Left hindlimb (tissue), 1 donor: ENCODE measurements at places on chromosomes 2 and 18.
A peak's percentile ranks its signal among the peaks of the same experiment; 100 is the strongest.

- DNase-seq: no peak
Observed at GRCh38 chr2:148658807-148659722, 14.5 kb downstream of the EPC2 start.

GRCh38 chr18:49243391-49243790, 217.1 kb downstream of the DYM start:
- DNase-seq: no peak

DNA sequence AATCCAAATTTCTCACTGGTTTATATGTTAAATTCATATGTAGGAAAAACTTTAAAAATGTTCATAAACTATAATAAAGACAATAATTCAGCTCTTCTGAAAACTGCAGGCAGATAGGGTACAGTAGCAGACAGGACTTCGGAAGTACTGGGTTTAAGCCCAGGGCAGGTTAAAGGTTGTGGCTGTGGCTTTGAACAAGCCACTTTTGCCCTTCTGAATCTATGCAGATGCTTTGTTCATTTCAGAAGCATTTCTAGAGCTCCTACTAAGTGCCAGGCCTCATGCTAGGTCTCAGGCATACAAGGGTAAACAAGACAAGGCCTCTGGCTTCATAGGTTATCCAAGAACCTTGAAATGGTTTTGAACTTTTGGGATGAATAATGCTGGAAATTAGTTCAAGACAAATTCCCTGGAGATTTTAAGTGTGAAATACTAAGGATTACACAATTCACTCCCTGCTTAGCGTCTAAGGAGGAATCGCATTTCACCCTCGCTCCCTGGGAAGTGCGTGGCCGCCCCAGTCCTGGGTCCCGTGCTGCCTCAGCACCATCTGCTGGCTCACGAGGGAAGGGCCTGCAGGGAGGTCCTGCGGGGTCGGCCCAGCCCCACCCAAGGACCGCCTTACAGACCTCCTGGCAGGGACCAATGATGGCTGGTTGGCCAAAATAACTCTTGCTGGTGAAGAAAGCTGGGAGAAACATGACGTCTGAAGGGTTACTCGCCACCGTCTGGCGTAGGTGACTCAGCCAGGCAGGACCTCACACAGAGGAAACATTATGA, 67.7 kb upstream of the L3MBTL4 start:
- peak; percentile 74 for DNase-seq

- no peak for DNase-seq
Observed at GRCh38 chr2:39128919-39129391, 8.1 kb upstream of the SOS1 start.

DNA sequence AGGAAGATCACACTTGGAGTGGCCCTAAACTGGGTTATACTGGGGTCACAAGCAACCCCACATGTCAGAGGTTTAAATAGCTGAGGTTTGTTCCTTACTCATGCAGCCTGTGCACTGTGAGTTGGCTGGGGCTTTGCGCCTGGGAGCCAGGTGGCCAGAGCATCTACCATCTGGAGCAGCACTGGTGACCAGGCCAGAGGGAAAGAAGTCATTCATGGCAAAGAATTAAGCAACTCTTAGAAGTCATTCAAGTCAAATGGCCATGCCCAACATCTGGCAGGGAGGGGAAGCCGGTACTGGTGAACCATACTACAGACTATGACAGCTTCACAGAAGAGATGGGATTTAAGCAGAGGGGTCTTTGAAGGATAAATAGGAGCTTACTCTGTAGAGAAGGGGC, 90.7 kb downstream of the POLR1A start:
- no peak for DNase-seq

GRCh38 chr2:157887946-157888345, 11.8 kb upstream of the ACVR1 start:
- DNase-seq: no peak

GRCh38 chr2:226181909-226182308, 617.7 kb downstream of the IRS1 start:
- DNase-seq: no peak

- DNase-seq: no peak
Observed at GRCh38 chr2:86263956-86264355, 64.7 kb downstream of the MRPL35 start.

DNA sequence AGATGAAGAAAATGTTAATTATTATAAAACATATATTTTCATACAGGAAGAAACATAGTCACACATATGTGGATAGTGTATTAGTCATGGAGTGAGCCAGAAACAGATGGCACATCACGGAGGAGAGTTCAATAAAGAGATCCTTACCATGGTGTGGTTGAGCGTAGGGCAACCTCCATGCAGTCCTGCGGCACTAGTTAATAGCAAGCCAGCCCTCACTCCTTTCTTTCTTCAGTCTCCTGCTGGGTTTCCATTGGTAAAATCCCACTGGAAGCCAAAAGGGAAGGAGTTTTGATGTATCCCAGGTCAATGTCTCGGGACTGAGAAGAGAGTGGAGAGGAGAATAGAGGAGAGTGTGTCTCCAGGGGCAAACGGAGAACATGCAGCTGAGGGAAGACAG, 328.1 kb downstream of the NR4A2 start:
- no peak for DNase-seq

DNA sequence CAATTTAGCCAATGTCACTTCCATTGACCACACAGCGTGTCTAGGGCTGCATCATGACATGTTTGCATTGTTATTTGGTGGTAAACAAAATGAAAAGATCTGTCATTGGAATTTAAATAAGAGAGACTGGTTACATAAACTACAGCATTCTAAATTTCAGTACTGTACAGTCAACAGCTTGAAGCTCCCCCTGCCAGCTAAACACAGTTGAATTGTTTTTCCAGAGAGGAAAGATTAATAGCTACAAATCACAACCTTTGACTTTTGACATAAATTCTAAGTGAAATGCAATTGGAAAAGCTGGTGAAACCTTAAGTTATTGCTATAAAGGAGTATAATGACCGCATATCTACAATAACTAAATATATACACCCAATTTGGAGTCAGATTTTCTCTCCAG, 1600.0 kb upstream of the ACVR2A start:
- DNase-seq: no peak

DNA sequence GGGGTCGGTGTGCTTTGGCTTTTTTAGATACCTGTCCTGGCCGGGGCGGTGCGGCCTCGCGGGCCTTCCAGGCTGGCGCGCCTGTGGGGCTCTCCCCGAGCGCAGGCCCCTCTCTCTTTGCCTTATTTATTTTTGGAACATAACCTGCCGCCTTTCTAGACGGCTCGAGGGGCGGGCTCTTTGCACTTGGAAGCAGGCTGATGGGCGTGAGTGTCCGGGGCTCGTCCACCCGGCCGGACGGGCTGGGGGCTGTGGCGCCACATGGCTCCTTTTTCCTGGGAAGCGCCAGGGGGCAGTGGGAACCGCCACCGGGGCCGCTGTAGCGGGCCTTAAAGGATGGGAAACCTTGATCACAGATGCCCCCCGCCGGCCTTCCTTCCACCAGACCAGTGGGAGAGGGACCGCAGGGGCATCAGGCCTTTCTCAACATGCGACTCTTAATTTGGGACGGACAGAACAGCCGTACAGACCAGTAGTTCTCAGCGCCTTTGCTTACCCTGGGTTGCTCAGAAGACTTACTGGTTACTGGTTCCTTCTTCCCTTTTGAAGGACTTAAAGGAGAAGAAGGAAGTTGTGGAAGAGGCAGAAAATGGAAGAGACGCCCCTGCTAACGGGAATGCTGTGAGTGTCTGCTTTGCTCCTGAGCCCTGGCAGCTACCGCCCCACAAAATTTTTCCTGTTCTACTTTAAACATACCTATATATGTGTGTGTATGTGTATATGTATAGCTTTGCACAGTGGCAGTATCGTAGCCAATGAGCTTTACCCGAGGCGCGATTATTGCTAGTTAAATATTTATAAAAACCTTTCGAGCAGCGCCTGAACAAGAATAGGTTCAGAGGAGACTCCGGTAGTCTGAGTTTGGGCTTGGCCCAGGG, 2.7 kb downstream of the PTMA start:
- DNase-seq: peak; percentile 71

DNA sequence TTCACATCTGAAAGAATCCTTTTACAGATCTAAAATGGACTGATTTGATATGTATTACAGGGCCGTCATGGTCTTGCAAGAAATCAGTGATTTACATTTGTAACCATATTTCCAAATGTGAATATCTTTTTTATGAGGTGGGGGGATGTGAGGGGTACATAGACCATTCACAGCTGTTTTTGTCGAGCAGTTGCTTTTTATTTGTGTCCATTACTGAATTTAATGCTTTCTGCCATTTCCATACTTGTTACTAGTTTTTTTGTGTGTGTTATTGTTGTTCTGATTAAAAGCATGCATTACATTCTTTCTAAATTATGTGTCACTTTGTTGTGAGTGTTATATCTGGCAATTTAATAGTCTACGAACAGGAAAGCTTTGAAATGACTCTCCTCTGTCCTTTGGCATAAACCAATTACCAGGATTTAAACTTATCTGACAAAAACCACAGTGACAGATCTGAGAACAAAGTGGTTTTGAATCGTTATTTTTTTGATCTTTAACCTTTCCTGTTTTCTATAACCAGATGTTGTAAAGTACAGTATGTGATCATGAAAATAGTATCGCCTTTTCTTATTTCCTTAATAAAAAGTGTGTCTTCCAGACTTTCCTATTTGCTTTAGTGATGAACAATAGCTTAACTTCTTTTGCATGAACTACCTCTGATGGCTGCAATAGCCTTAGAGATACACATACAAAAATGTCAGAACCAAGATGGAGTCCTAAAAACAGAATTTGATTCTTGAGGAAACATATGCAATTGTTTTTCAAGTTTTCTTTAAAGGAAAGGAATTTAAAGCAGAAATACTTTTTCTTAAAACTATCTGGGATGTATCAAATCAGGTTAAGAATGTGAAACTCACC, 354.2 kb upstream of the ACVR2A start:
- DNase-seq: no peak
